Activated naive CD8-positive, alpha-beta T cell treated with anti-CD3 and anti-CD28 coated beads for 36 hours (primary cell): ENCODE measurements at places on chromosomes 11 and 22.
A peak's percentile ranks its signal among the peaks of the same experiment; 100 is the strongest.

DNA sequence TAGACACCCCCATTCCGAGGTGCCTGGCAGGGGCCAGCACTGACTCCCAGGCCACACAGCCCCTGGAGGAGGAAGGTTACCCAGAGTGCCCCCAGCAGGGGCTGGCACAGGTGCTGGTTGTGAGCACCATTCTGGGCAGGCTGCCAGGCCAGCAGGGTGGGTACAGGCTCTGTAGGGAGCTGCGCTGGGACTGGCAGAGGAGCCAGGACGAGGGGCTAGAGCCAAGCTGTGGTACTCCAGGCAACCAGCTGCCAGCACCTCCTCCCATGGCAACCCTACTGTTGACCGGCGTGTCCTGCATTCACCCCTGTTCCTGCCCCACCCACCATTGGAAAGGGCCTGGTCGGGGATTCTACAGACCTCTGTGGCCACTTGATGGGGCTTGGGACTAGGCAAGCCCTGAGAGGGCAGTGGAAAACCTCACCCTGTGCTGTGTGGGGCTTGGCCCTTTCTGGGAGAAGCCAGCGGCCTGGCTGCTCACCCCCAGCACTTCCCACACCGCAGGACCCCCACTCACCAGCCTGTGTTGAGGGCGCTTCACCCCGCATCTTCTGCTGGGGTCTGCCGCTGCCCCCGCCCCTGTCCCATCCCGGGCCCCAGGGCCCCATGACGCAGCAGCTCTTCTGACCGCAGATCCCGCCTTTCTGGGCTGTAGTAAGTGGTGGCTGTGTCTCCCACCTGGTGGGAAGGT is 1.9 kb downstream of the CLDN5 start:
- DNase-seq, result no peak

- no peak for DNase-seq
Observed at GRCh38 chr11:91158891-91159537, 936.2 kb upstream of the CHORDC1 start.

DNA sequence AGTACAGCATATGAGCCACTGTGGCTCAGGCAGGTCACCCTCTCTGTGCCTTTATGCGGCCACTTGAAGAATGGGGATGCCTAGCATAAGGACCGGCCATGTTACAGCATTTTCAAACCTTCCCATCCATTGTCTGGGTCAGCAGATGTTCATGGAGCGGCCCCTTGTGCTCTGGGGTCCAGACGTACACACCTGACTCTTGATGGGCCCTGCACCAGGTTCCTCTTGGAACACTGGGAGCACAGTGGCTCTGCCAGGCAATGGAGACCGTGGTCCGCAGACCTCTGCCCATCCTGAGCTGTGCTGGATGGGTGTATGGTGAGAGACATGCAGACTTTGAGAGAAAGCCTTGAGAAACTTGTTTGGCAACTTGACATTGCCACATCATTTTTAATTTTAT is 9.8 kb downstream of the PRDM11 start:
- no peak for DNase-seq

- peak; percentile 62 for DNase-seq
Observed at GRCh38 chr11:62545437-62546243, 966 bp downstream of the AHNAK start.

GRCh38 chr11:121572571-121573059 is 119.8 kb upstream of the SORL1-AS1 start:
- no peak for DNase-seq

- DNase-seq, result peak; percentile 90
Observed at GRCh38 chr22:24951942-24952836, at the start of gene KIAA1671. TSS of gene KIAA1671 (plus strand) at chr22:24952716. CDS start at chr22:25028000, 75,284 bp downstream.

GRCh38 chr11:64249563-64250414 is 1.5 kb upstream of the PLCB3 start:
- DNase-seq, result no peak

GRCh38 chr11:126293726-126294125 is 10.1 kb upstream of the DCPS start:
- no peak for DNase-seq

GRCh38 chr11:79762279-79762921 is 321.6 kb upstream of the TENM4 start:
- no peak for DNase-seq

- DNase-seq, result no peak
Observed at GRCh38 chr22:38282397-38282796, 9.6 kb upstream of the TMEM184B start.

GRCh38 chr11:29024386-29024785 is 916.2 kb downstream of the METTL15 start:
- DNase-seq, result no peak

GRCh38 chr22:36584666-36585065 is 55.7 kb upstream of the EIF3D start:
- DNase-seq, result no peak

GRCh38 chr11:134024420-134025081 is 44.3 kb upstream of the JAM3 start:
- DNase-seq, result no peak

- no peak for DNase-seq
Observed at GRCh38 chr11:36974771-36975170, 376.7 kb upstream of the RAG2 start.

DNA sequence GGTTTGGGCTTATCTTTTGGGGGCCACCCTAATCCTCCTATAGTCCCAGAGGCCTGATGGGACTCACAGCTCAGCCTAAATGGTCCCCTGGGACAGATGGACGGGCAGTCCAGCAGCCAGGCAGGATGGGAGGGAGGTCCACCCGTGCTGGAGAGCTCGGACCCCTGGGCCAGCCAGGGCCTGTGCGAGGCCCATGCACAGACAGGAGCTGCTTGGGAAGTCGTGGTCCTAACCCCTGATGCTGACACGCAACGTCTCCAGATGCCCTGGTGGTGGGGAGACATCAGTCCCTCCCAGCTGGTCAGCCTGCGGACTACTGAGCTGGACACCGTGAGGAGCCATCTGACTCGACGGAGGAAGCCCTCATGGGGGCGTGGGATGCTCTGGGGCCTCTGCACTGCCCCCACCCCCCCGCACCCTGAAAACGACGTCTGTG is 31.2 kb upstream of the MUC5AC start:
- no peak for DNase-seq

GRCh38 chr11:70026726-70027125 is 51.4 kb upstream of the ANO1 start:
- DNase-seq, result no peak

- peak; percentile 60 for DNase-seq
Observed at GRCh38 chr11:13277768-13278608, at the start of gene BMAL1. TSS of gene BMAL1 (plus strand) at chr11:13277790. CDS start at chr11:13354309, 76,519 bp downstream.

DNA sequence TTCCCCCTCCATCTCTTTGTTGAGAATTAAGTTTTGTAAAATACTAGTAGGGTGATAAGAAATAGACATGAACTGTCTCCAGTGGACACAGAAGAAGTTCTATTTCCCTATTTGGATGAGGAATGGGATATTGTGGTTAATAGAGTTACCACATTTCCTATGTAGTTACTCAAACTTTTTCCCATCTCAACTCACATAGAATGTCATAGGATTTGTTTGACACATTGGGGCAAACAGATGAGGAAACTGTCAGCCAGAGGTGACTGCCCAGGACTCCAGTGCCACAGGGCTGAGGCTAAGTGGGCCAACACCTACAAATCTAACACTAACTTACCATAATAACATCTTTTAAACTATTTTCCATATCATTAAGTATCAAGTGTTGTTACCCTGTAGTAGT is 58.3 kb downstream of the CCDC83 start:
- no peak for DNase-seq

- no peak for DNase-seq
Observed at GRCh38 chr22:45554040-45554406, 51.3 kb downstream of the FBLN1 start.
